Esophagus muscularis mucosa (tissue), 4 donors: ENCODE measurements at places on chromosomes 13 and 19. TPM values are rescaled to one million over a fixed set of nuclear protein-coding genes. Genes with fewer than 3 reads are reported as not detected.

EXOC3L2 gene
- 2.2 TPM for total RNA-seq

DNA sequence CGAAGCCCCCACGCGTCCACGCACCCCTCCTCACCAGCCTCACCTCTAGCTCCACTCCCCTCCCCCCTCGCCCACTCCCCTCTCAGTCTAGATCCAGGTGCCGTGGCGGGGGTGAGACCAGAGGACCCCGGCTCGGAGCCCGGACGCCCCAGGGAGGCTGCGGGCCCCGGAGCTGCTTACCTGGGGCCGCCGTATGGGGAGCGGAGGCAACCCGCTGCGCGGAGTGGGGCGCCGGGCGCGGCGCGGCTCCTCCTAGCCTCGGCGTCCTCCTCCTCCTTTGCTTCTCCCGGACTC, 353 bp downstream of the ENOX1 start:
- peak overlapping the region; percentile 96 for H3K27ac ChIP-seq
- no peaks in the 10 kb centered on the region for H3K27me3 ChIP-seq
- no peak for DNase-seq

DNA sequence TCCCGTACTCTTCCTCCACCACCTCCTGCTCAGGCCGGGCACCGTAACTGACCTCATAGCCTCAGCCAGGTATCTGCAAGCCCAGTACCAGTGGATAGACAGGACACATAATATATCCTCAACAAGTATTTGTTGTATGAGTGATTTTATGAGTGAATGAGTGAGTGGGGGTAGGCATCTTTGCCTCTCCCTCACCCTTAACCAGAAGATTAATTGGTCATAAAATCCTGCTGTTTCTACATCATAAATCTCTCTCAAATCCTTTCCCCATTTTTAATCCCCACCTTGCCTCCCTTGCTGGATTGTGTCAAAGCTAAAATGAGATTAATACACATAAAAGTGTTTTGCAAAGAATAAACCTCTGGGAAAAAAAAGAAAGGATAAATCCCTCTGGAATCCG, 44.4 kb upstream of the HMGB1 start:
- no peaks in the 10 kb centered on the region for H3K27me3 ChIP-seq
- no peaks in the 10 kb centered on the region for H3K4me1 ChIP-seq
- H3K27ac ChIP-seq = no peak overlapping the region
- no peaks in the 10 kb centered on the region for H3K36me3 ChIP-seq
- DNase-seq = no peak

DNA sequence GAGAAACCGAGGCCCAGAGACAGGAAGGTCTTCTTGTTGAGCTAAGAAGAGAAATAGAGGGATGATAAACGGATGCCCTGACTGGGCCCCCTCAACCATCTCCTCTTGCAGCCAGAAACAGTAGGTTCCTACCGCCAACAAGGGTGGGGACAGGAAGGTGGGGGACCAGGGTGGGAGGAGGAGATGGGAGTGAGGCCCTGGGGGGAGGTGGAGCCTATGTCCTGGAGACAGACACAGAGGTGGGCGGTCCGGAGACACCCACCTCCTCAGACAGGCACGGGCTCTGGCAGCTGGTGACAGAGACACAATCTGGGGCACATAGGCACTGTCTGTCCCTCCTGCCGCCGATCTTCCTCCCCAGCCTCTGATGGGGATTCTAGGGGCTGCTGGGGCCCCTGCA, 16.9 kb downstream of the GADD45B start:
- H3K4me3 ChIP-seq = no peak overlapping the region
- H3K4me1 ChIP-seq = peaks cover 69% of the 10 kb centered on the region
- no peak for DNase-seq
- no peaks in the 10 kb centered on the region for H3K36me3 ChIP-seq
- no peak overlapping the region for H3K27ac ChIP-seq

DNA sequence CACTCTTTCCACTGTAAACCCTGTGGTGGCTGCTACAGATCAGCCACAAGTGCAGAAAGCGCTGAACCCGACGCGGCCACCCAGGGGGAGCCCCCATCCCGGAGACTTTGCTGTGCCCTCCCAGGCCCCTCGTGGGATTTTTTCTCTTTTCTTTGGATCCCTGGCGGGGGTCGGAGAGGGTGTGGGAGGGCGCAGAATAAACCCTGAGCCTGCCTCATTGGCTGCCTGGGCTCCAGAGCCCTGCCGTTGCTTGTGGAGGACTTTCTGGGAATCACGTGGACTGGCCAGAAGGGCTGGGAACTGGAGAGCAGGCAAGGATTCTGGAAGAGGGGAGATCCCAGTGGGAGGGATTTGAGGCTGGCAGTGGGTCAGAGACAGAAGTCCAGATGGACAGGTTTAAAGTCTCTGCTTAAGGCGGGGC, 24.9 kb downstream of the GADD45B start:
- H3K4me1 ChIP-seq = peaks cover 10% of the 10 kb centered on the region
- no peak overlapping the region for H3K4me3 ChIP-seq
- no peaks in the 10 kb centered on the region for H3K27me3 ChIP-seq
- no peaks in the 10 kb centered on the region for H3K36me3 ChIP-seq
